ENCODE measurements at places on chromosomes 4 and X.

GRCh38 chrX:42219231-42219630 lies 295.9 kb upstream of the CASK start:
- DNase-seq, result no peak

DNA sequence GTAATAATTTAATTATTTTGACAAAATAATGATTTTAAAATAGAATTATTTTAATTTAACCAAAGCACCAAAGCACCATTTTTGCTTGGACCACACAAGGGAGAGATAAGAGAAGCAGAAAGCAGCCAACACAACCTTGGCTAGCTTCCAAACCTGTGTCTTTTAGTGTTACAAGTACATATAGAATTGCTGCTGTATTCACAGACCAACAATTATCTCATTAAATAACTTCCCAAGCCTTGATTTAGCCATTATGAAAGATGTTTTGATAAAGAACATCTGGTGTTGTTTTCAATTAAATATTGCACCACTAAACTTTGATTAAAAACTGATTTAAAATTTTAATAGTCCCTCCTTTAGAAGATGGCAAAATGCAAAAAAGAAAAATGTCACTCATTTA lies 14.0 kb upstream of the IGFBP7 start:
- DNase-seq, result no peak

DNA sequence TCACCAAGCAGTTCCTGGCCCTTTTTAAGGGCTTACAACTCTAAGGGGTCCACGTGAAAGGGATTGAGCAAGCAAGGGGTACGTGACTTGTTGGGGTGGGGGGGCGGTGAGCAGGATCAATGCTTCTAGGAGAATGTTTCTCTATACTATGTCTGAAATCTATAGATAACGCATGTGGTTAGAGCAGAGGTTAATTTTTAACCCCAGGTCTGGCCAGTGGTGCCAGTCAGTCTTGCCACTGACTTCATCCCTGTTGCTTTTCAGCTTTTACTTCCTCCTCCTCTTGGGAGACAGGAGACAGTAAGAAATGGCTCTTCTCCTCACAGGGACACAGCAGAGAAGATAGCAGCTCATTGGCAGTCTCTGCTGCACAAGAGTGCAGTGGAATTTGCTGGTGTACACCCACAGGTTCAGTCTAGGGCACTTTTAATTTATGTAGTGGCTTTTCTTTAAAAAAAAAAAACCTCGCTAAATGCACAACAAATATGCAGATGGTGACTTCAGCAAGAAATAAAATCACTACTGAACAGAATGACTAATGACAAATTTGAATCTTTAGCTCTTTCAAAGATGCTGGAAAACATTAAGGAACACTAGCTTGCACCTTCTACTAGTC lies 190.5 kb downstream of the CCNG2 start:
- no peak for DNase-seq

- no peak for DNase-seq
These were observed 706.6 kb upstream of the EPHA5 start for GRCh38 chr4:66376921-66377320.

DNA sequence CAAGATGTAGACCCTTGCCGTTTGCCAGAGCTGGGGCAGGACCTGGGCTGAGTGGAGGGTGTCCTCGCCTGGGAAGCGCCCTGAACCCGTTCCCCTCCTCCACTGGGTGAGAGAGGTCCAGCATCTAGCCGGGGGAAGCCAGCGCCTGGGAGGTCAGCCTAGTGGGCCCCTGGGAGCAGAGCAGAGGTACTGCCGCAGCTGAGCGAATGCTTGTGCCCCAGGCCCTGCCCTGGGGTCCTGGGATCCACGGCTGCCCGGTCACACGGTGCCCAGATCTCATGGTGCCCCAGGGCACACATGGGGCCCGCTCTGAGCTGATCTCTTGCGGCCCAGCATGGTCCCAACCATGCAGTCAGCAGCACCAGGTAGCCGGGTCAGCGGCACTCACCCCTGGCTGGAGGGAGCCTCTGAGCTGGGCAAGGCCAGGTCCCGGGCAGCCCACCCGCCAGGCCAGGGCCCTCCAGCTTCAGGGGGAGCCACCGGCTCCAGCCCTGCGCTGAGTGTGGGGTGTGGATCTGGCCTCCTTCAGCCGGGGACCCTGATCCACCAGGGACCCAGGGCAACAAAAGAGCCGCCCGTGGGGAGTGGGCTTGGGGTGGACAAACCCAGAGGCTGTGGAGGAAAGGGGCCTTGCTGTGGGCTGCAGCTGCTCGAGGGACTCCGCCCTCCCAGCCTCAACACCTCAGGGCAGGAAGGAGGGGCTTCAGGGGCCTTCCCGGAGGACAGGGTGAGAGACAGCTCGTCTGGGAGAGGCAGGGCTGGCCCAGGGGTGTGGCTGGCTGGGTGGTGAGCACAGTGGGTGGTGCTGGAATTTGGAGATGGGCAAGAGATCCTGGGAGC lies 4.1 kb upstream of the CPLX1 start:
- no peak for DNase-seq

DNA sequence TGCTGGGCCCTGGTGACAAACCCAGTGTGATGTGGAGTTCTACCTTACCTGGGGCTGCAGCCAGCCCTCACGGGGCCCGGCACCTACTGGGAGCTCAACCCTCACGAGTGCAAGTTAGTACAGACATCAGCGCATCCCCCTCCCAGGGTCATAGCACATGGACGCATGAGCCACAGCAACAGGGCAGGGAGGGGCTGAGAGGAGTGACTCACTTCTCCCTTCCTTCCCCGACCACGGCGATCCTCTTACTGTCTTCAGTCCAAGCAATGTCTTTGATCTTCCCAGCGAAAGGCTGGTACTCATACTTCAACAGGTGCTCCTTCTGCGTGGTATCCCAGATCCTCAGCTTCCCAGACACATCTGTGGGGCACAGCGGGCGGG lies 17.8 kb downstream of the WDR1 start:
- DNase-seq, result no peak

DNA sequence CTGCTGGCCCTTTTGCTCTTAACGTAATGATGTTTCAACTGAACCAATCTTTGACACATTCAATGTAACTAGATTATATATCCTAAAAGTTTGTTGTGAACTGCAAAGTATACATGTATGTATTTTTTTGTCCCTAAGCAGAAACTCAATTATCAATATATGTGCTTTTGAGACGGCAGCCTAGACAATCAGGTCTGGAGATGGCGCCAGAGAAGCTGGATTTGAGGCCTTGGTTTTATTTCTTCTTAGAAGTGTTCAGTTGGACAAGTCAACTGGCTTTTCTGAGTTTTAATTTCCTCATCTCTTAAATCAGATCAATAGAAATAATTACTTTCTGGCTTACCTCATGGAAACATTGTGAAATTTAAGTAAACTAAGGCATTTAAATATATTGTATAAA lies 62.5 kb downstream of the DCAF8L1 start:
- no peak for DNase-seq

DNA sequence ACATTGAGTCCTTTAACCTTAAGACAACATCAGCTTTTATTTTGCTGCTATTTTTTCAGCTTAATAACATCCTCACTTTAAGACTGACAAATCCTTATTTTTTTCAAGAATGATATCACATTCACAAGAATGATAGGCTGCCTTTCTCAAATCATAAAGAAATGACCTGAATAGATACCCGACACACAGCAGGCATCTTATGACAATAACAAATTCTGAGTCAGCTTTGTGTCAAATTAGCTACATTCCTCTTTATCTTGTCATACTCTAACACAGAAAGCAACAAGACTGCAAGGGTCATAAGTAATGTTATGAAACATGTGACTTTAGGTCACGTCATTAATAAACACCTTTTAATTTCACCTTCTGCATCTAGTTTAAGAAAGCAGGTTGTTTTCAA lies 2387.6 kb downstream of the PCDH7 start:
- DNase-seq, result no peak

GRCh38 chrX:103488332-103488731 lies 31.0 kb downstream of the RAB40A start:
- DNase-seq, result no peak

GRCh38 chr4:4574792-4575191 lies 32.9 kb upstream of the STX18 start:
- no peak for DNase-seq

DNA sequence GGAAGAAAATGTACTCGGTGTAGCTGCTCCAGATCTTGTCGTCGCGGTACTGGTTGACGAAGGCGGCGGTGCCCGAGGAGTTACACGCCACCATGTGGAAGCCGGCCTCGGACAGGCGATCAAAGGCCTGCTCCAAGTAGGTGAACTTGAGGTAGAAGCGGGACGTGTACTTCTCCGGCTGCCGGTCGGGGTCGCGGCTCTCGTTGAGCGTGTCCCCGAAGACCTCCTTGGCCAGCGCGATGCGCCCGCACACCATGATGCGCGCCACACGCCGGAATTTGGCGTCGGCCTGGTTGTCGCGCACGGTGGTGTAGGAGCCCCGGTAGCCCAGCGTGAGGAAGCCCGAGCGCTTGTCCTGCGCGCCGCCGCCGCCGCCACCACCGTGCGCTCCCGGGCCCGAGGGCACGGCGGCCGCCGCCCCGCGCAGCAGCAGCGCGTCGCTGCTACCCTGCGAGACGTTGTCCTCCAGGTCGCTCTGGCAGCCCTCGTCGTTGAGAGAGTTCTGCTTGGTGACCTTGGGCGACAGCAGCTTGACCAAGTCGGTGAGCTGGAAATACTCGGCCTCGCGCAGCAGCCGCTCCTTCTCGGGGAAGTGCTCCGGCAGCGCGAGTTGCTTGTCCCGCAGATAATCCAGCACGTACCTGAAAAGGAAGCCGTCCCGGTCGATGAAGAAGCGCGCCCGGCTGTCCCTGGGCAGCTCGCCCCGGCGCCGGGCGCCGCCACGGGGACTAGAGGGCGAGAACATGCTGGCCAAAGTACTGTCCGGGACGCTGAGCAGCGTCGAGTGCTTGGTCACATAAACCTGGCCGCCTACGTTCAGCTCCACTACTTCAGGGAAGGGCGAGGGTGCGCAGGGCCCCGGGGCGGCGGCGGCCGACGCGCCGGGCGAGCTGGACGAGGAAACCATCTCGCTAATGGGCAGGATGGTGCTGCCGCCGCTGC lies 775 bp downstream of the KCTD8 start:
- no peak for DNase-seq

DNA sequence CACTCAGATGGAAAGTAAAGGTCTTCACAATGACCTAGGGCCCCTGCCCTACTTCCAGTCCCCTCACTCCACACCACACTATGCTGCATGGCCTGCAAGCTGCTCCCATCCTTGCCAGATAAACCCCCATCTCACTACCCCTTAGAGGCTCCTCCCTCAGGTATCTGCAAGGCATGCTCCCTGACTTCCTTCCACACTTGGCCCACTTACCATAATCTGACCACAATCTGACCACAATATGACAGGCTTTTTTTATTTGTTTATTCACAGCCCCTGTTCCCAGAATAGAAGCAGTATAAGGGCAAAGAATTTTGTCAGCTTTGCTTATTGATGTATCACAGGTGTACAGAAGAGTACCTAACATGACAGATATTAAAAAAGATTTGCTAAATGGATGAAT lies 124.7 kb downstream of the CAMK2D start:
- DNase-seq, result peak; percentile 3

DNA sequence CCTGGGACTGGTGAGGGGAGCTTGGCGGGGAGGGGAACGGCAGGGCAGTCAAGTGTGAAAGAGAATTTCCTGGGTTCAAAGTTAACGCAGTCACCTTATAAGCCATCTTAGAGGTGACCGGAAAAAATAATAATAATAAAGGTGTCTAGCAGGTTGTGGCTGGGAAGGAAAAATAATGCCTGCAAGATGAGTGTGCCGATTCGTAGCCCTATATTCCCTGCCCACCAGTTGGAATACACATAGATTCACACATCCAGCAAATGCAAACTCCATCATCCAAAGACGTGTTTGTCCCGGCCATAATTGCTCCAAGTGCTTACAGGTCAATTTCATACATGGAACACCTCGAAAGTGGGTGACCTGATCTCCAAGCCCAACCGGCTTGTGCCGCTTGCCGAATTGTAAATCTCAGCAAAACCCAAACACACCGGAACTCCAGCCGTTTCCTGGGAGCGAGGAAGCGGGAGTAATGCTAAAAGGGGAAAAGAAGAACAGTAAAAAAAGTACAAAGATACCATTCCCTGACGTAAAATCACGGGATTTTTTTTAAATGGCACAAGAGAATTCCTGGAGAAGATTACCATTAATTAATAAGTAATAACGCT lies 1.3 kb upstream of the FAT1 start:
- no peak for DNase-seq

GRCh38 chr4:19969492-19969891 lies 282.2 kb upstream of the SLIT2 start:
- DNase-seq, result no peak

GRCh38 chrX:100447655-100448397 lies 37.8 kb upstream of the PCDH19 start:
- no peak for DNase-seq

- no peak for DNase-seq
These were observed 128.0 kb upstream of the VEGFC start for GRCh38 chr4:176920694-176921093.

DNA sequence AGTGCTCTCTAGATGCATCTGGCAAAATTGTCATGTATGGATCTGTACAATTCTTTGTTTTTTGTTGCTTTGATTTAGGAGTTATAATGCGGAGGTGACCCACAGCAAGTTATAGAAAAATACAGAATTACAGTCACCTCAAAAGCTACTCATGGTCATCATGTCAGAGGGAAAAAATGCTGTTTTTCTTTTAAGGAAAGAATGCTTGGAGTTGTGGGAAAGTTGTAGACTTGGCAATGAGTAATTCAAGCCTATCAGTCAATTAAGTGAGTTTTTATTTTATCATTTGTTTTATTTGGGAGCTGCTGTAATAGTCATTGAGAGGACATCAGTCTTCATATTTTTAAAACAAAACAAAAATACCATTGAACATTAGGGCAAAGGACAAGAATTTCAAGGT lies 16.4 kb downstream of the FHL1 start:
- DNase-seq, result no peak

- no peak for DNase-seq
These were observed 44.1 kb upstream of the SEC24B start for GRCh38 chr4:109389369-109390114.

DNA sequence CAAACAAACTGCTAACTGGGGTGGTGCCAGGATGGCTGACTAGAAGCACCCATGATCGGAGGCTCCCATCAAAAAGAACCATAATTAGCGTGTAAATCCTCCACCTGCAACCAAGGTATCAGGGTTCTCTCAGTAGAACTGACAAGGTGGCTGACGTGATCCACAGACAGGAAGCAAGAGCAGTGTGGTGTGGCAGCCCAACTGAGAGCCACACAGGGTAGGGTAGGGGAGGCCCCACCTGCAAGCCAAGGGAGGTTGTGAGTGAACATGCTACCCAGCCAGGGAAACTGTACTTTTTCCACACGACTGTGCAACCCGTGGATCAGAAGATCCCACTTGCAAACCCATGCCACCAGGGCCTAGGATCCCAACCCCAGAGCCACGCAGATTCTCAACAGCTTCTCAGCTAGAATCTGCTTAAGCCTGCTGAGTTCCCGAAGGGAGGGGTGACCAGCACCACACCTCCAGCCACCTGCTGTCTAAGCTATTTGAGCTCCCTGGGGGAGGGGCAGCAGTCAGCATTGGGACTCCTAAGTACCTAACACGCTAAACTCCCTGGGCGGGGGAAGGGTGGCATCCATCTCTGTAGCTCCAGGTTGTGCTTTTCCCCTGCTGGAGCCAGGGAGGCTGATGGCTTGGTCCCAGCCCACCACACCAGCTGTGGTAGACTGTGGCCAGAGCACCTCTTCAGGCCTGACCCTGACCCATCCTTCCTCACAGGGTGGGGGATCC lies 425.1 kb downstream of the GPM6A start:
- no peak for DNase-seq

- DNase-seq, result no peak
These were observed 24.3 kb downstream of the RGS12 start for GRCh38 chr4:3317011-3317655.
